ENCODE measurements at places on chromosomes 7 and 10.

DNA sequence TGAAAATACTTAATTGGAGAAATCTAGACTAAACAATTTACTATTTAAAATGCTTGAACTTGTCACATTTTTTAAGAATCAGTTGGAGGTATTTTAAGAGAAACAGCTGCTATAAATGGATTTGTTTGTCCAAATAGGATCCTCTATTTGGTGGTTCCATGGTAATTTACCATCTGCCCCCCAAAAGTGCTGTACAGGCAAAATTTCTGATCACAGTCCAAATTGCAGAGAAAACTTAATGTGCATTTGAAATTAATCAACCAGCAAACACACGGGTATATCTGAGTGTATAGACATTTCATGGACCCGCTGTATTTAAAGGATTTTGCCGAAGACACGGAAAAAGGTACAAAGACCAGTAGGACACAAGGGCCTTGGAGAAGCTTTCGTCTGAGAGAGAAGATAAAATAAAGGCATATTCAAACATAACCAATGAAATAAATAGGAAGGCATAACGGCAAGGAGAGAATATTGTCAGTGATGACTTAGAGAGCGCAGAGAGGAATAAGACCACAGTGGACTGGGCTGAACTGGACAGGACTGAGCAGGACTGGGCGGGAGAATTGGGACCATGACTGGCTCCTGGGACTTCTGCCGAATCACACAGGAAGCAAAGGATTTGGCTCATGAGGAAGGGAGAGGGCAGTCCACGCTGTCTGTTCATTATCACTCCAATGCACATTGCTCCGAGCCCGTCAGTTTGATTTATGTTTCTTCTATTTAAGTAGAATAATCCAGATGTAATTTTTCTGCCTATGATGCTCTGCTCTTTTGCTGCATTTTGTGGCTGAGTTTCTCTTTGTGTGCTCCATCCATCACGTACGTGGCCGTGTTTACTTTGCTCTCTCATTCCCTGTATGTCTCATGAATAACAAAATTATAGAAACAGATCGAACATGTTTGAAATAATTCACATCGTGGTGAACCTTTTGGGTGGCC, 112.8 kb downstream of the PRLHR start:
- no peak for DNase-seq

DNA sequence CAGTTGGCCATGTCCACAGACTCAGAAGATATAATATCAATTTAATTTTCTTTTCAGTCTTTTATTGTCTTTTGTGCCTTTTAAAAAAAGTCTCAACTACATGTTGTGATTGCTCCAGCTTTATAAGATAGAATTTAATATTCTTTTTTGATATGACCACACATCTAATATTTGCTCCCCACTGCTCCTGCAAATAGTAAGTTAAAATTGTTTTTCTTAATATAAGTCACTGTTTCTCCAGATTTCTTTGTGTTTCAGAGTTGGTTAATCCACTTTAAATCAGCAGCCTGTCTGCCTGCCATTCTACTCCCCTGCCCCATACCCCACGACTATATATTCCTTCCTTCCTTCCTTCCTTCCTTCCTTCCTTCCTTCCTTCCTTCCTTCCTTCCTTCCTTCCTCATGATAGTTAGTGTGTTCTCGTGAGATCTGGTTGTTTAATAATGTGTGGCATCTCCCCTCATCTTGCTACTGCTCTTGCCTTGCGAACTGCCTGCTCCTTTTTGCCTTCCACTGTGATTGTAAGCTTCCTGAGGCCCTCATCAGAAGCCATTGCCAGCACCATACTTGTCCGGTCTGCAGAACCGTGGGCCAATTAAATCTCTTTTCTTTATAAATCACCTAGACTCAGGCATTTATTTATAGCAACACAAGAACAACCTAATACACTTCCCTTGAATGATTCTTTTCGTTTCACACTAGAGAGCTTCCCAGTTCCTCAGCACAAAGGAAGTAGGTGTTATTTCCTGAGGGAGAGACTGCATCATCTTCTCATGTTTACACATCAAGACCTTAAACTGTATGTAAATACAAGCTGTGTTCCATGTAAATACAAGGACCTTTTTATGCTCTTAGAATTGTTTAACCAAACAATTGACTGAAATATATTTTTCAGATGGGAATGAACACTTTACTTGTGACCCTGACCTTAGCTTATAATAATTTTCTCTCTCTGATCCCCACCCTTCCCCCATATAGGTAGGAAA, 24.5 kb downstream of the TAS2R16 start:
- no peak for DNase-seq

DNA sequence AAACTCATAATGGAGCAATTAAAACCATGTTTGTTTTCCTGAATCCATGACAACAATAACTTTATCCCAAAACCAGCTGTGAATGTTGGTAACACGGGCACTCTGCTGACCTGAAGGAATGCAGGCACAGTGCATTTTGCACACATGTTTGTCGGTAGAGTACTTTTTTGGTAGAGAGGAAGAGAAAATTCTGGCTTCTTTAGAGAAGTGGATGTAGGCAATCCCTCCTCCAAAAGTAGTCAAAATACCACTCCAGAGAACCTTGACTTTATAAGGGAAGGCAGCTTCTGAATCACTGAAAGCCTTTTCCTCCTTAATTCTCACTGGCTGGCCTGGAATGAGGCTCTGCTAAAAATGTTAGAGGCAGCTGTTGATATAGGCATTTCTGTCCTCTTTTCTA, 15.8 kb upstream of the ACTA2 start:
- no peak for DNase-seq

DNA sequence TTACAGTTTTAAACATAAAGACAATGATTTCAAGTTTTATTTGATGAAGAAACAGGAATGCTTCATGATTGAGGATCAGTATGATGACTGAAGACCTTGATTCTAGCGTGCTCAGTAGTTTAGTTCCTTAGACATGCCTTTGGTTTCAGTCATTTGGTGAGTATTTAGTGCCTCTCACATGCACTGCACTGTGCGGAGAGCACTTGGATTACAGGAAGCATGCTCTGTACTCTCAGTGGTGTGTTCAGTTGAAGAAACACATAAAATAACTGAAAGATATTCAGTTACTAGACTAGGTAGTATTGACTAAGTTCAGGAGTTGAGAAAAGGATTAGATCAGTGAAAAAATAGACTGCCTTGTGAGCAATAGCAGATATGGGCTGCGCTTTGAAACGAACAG, 25.5 kb downstream of the RBM17 start:
- DNase-seq: no peak

GRCh38 chr7:25348104-25348503, 119.8 kb upstream of the NPVF start:
- no peak for DNase-seq

DNA sequence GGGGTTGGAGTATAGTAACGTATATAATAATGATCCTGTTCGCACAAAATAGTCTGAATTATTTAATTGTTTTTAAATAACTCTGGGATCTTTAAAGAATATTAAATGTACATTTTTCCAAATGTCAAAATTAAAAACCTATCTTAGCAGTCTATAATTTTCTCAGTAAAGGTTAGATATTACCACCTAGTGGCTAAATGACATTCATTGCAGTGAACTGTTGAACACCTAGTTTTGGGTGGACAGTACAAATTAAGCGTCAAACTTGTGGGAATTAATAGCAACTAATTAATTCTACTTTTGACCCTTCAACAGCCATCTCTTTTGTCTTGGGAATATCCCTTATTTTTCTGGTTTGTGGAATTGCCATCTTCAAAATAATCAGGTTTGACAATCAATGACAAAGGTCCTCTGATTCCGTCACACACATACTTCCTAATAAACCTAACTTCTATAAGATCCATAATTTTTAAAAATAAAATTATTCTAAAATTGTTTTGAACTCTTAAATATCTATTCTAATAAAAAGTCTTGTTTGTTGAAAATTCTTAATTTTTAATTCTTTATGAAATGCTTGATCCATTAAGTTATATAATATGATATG, 165.7 kb downstream of the SEMA3D start:
- no peak for DNase-seq

DNA sequence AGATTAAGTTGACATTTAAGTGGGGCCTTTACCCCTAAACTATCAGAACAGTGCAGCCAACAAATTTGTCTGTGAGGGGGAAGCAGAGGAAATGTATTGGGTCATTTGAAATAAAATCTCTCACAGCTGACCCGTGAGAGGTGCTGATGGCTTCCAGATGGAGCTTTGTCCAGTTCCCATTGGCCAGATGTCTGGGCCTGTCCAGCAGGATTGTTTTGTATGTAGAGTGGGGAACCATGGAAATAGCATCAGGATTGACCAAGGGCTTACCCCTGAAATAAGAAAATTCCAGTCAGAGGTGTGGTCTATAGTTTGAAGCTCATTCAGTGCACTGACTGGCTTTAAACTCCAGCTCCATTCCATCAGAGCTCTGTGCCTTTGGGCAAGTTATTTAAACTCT, 50.6 kb downstream of the INHBA start:
- no peak for DNase-seq

- no peak for DNase-seq
These were observed 1.3 kb downstream of the ANKRD16 start for GRCh38 chr10:5888351-5888750.

DNA sequence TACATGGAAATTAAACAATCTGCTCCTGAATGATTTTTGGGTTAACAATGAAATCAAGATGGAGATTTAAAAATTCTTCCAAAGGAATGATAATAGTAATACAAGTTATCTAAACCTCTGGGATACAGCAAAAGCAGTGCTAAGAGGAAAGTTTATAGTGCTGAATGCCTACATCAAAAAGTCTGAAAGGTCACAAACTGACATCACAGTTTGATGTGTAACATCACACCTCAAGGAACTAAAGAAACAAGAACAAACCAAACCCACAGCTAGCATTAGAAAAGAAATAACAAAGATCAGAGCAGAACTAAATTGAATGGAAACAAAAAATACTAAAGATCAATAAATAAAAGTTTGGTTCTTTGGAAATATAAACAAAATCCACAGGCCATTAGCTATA, 17.4 kb downstream of the ZFAND4 start:
- no peak for DNase-seq

GRCh38 chr7:7617550-7617949, 23.0 kb upstream of the UMAD1 start:
- no peak for DNase-seq

- DNase-seq: no peak
These were observed 80.7 kb downstream of the ZRANB1 start for GRCh38 chr10:125022671-125023070.

DNA sequence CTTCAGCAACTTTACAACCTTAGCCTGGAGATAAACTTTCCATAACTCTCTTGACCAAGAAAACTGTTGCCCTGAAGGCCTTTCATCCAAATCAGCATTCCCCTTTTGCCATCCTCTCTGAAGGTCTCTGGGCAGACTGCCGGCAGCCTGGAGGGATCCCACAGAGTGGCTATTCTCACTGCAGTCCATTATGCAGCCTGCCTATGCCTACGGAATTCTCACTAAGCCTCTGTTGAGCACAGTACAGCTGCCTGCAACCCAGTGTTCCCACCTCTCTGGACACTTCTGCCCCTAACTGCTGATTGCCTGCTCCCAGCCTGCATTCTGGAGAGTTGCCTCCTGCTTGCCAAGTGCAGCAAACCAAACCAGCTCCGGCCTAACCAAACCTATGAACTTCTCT, 548.9 kb upstream of the STEAP1 start:
- no peak for DNase-seq

Data from iPS DF 6.9 (cell line).